ENCODE measurements at places on chromosomes 6 and 20.
A peak's percentile ranks its signal among the peaks of the same experiment; 100 is the strongest.

DNA sequence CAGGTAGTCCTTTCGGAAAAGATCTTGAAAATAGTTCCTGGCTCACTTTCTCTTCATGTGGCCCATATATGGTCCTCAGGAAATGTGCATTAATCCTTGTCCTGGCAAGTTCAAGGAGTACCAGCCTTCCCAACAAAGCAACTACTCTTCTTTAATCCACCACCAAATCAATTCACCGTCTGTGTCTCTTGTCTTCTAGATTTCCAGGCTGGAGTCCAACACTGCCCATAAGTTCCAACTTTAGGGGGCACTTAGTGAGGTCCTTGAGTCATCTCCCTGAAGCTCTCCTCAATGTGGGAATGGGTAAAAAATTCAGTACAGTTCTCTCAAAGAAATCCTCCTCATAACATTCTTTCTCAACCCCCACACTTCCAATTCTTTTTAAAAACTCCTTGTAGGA lies 6.9 kb upstream of the DAAM2 start:
- no peak for DNase-seq

DNA sequence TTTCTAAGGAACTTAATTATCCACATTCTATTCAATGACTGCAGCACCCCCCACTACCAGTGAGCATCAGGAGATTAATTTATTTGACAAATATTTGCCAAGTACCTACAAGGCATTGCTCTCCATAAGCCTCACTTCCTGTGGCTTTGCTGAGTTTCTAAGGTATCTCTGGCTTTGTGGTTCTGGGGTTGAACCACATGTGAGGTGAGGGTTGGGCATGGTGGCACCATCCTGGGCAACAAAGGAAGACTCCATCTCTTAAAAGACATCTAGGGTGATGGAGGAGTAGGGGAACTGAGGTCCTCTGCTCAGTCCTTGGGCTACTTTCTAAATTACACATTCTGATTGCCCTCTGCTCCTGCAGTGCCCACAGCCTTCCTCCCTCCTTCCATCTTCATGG lies 25.5 kb upstream of the WFDC2 start:
- no peak for DNase-seq

DNA sequence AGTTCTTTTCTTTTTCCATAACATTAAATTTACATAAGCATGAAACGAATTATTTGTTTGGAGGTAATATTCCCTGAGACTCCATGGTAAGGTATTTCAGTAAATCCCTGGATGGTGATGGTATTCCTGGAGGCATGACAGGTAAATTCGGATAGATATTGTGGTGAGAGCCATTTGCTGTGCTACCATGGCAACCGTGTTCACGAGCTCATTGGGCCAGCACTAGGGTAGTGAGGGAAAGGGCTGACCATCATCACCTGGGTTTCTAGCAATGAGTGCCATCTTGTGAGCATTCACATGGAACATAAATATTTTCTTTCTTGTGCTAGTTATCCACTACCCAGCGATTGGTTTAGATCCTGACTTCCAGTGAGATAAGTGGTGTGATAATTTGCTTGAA lies 51.9 kb upstream of the GNRH2 start:
- no peak for DNase-seq

DNA sequence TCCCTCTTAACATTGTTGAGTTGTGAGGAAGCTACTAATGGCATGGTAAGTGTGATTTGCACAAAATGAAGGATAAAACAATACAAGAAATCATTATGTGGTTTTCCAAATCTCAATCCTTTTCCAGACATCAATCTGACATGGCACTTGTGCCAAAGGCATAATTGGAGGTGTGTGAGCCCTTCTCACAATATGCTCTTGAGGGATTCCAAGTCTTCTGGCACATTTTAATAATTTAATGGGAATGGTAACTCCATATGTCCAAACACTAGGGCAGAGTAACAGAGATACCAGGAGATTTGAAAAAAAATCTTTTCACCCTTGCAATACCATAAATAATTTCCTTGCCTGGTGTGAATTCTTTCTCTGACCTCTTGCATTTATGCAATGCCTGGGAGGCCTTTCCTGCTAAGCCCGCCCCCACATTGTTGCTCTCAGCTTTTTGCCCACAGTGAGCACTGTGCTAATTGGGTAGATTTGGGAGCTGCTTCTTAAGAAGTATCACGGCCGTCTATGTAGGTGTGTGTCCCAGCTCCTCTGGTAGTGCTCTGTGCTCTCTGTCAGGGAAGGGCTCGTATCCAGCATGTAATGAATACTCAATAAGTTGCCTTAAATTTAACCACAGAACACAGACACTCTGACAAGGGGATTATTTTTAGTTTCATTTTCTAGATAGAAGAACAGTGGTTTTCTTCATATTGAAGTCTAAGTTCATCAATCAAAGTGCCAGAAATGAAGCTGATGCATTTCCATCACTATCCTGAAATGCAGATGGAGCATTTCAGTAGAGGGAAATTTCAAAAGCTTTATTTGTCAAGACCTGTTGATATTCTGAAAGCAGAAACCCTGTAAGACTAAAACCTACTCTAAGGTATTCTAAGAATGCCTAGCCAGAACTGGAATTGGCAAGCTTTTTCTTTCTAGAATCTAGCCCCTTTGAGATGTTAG lies 54.4 kb upstream of the CEP85L start:
- peak; percentile 62 for DNase-seq

- no peak for DNase-seq
These were observed 7.9 kb downstream of the ROS1 start for GRCh38 chr6:117417851-117418250.

DNA sequence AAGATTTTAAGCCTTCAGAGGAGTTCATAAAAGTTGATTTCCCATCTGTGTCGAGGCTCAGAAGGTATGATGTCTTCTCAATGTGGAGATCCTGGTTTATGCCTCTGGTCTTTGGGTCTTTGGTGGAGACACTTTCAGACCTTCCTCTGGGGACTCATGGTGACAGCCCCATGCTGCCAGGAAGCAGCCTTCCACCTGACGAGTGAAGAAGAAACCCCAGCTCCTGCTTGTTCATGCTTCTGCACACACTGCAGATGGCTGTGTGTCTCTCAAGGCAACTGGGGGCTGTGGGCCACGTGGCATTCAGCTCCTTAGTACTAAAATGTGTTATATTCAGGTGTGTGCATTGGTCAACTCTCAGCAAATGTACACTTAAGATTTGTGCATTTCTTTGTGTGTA lies 4.9 kb upstream of the SCP2D1 start:
- DNase-seq = no peak

DNA sequence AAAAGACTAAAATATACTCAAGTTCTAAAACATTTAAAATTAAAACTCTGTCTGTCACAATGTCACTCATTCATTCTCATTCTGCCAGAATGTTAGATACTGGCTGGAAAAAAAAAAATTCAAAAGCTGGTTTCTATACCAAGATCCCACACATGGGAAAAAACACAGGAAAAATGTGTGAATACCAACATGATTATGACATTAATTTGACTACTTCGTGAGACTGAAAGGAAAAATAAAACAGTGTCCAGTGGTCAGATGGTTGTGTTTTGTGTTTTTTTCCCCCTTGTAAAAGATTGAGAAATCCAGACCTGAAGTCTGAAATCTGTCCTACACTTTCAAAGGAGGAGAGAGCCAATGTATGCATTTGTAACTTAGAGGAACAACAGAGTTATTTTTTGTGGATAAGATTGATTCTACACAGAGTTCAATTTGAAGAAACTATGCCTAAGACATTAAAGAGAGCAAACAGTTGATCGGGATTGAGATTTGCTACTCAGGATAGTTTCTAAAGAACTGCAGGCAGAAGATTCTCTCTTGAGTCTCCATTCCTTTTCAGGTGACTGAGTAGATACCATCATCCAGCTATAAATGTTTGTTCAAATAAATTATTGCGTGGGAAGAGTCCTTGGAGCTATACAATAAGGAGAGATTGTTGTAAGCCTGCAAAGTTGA lies 39.2 kb upstream of the TXLNB start:
- DNase-seq = no peak
